Neural crest cell (in vitro differentiated cells): ENCODE measurements at places on chromosomes 3 and 15.

- no peak for DNase-seq
Observed at GRCh38 chr15:65512189-65512588, 5.3 kb downstream of the DPP8 start.

- no peak for DNase-seq
Observed at GRCh38 chr15:39595338-39596221, 14.7 kb downstream of the THBS1 start.

- no peak for DNase-seq
Observed at GRCh38 chr3:30085486-30085885, 520.9 kb upstream of the TGFBR2 start.

DNA sequence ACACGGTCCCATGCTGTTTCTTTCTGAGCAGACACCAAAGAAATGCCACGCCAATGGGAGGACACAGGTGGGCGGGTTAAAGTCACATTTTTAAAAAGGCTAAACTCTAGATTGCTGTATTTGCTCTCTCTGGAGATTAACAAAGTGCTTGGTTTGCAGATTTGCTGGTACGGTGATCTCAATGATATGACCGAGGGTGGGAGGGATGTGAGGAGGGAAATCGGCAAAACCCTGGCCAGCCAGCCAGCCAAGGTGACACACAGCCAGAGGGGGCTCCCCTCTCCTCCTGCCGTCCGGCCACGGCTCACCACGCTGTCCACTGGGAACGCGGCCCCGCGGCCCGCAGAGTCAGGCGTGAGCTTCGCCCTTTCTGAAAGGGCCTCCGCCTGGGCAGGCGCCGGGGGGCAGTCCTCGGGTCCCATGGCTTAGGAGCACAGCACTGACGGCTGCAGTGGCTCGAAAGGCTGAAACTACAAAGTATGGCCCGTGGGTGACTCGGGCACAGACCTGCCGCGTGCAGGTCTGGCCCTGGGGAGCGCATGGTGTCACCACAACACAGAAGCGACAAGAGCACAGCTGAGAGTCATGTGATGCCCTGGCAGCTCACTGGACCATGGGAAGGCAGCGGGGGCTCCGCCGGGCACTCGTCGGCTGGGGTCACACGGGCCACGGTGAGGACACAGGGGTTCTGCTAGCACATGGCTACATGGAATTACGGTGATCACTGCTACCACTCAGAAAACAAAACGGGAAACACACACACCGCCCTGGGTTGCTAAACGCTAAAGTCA, 57.8 kb upstream of the RPL32 start:
- no peak for DNase-seq

DNA sequence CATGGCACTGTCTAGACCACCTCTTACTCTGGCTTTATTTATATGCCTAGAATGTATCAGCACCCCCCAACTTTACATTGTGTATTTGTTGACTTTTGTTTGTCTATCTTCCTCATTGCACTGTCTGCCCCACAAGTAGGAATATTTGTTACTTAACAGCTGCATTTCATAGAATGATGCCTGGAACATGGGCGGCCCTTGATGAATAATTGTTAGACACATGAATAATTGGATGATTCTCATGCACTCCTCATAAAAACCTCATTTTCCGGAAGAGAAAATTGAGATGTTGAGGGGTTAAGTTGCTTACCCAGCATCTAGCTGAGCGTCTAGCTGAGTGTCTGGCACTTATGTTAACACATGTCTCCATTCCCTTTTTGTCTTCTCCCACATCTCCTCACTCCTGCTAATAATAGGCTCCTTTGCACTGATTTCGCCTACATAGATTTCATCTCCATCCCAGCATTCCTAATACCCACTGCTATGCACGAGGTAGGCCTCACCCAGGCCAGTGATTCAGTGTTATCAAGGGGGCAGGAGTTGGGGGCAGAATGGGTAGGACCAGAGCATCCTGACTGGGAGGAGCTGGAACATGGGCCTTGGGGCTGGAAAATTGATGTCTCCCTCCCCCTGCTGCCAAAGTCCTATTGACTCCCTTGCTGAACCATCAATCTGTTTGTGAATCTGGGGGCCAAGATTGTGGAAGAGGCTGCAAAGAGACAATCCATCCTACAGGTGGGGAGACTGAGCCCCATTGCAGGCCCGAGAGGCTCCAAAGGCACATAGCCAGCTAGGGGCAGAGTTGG, 7.8 kb upstream of the WNT7A start:
- no peak for DNase-seq

- DNase-seq, result no peak
Observed at GRCh38 chr3:140134231-140134965, 199.4 kb downstream of the CLSTN2 start.

- DNase-seq, result no peak
Observed at GRCh38 chr15:67080118-67080899, 14.9 kb downstream of the SMAD3 start.

DNA sequence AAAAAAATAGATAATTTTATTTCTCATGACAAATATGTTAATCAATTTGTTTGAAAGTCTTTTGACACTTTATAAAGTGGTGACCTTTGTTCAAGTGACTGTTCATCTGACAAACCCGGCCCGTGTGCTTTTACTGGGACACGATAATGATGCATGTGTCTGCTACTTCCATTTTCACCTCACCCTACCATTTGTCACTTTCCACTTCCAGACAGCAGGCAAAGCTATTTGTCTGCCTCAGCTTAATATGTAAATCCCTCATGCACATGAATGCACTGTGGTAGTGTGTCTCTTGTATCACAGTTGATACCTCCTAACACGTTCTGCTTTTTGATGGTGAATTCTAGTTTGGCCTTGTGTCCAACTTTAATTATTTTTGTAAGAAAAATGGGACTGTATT, 204.3 kb downstream of the BBX start:
- no peak for DNase-seq

- DNase-seq, result no peak
Observed at GRCh38 chr3:117084277-117084676, 374.7 kb downstream of the TUSC7 start.

GRCh38 chr15:55774113-55774970, 31.4 kb upstream of the PRTG start:
- DNase-seq, result peak; percentile 71

- DNase-seq, result no peak
Observed at GRCh38 chr15:31328428-31328968, 1.9 kb downstream of the KLF13 start.

DNA sequence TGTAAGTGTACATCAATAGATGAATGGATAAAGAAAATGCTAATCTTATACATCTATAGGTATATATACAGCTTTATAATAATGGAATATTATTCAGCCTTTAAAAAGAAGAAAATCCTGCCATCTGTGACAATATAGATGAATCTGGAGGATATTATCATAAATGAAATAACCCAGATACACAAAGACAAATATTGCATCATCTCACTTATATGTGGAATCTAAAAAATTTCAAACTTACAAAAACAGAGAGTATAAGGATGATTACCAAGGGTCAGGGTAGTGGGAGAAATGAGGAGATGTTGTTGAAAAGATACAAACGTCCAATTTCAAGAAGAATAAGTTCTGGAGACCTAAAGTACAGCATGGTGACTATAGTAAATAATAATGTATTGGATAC, 85.4 kb upstream of the AGTR1 start:
- no peak for DNase-seq

- no peak for DNase-seq
Observed at GRCh38 chr3:49124991-49125670, 4.5 kb upstream of the USP19 start.

DNA sequence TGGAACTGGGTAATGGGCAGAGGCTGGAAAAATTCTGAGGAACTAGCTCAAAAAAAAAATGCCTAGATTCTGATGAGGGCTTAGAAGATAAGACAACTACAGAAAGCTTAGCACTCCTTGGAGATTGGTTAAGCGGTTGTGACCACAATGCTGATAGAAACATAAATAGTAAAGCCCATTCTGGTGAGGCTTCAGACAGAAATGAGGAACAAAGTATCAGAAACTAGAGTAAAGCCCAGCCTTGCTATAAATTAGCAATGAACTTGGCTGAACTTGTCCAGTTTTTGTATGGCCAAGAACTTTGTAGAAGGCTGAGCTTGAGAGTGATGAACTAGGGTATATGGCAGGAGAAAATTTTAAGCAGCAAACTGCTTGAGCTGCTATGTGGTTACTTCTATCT, 25.4 kb downstream of the GOLGB1 start:
- no peak for DNase-seq

GRCh38 chr15:59354417-59355031, 18.1 kb downstream of the MYO1E start:
- no peak for DNase-seq

DNA sequence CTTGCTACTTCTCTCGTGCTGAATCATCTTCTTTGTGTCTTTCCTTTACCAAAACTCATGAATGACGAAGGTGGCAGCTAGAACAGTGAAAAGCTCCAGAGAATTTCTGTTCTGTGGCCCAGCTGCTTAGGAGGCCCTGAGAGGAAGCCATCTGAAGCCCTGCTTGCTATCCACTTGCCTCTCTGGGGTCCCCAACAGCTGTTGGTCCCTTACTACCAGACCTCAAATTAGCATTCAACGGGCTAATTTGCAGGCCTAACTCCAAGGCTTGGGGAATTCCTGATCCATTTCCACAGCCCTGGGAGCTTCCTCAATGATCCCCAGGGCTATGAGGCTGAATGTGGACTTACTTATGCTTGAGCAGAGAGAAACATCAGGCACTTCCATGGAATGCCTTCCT, 37.5 kb upstream of the FSTL1 start:
- DNase-seq, result no peak

DNA sequence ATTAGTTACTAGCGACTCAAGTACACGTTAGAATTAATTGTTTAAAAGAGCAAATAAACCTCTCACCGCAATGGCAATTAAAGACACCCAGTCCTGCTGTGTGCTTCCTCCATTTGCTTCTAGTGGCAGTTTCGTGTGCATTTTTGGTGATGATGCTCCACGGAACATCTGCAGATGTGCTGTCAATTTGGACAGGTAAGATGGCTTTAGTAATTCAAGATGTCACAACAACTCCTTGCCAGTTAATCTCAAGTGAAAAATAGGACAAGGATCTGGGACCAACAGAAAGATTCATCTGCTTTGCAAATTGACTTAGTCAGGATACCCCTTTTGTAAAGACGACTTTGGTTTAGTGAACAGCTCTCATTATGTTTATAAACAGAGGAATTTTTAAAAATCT, 320.9 kb downstream of the GABRB3 start:
- no peak for DNase-seq

GRCh38 chr3:40073310-40074007, 236.0 kb upstream of the EIF1B start:
- no peak for DNase-seq

GRCh38 chr15:73972984-73973682, 19.0 kb downstream of the STOML1 start:
- peak; percentile 86 for DNase-seq

DNA sequence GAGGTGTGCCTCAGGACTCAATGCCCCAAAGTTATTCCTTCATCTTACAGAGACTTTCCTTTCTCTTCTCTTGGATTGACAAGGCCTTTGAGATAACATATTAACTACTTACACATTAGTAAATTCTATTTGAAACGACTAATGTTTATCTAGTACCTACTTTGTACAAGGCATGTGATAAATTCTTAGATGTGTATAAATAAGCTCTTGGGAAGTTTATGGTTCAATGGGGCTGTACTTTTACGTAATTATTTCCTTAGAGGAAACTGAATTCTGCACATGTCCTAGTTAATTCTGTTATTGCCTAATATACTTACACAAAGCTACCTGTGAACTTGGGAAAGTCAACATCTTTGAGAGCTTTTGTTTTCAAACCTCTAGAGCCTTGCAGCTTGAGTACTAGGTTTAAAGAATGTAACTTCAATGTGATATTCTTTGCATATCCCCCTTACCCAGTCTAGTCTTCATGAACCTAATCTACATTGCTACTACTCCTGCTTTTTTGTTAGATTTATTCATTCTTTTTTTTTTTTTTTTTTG, 58.5 kb upstream of the RAP2B start:
- DNase-seq, result no peak

DNA sequence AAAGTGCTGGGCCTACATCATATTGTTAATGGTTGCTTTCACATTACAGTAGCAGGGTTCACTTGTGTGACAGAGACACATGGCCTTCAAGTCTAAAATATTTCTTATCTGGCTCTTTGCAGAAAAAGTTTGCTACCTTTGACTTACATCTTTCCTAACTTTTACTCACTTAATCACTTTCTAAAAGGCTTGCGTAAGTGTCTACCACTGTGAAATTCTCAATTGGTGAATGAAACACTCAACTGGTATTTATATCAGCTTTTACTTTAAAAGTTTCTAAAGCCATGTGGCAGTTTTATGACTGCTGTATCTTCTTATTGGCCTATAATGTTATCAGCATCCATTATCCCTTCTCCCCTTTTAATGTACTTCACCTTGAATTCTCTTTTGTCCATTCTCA, 554.5 kb downstream of the ZIC1 start:
- DNase-seq, result no peak

- DNase-seq, result no peak
Observed at GRCh38 chr3:99256788-99257187, 355.3 kb upstream of the DCBLD2 start.
